ENCODE measurements at places on chromosomes 13 and 19. TPM values are rescaled to one million over a fixed set of nuclear protein-coding genes. Genes with fewer than 3 reads are reported as not detected.
A peak's percentile ranks its signal among the peaks of the same experiment; 100 is the strongest.

DNA sequence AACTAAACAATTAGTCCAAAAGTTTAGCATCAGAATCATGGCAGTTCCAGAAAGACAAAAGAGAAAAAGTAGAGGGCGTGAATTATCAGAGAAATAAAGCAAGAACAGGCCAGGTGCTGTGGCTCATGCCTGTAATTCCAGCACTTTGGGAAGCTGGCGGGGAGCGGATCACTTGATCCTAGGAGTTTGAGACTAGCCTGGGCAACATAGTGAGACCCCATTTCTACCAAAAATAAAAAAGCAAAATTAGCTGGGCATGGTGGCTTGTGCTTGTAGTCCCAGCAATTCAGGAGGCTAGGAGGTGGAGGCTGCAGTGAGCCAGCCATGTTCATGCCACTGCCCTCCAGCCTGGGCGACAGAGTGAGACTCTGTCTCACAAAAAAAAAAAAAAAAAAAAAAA is 18.4 kb downstream of the ARL11 start:
- DNase-seq, result no peak

- peak; percentile 81 for DNase-seq
Measured at GRCh38 chr19:38649305-38650171, 2.1 kb downstream of the ACTN4 start.

GRCh38 chr13:109332506-109333499 is 453.6 kb downstream of the IRS2 start:
- DNase-seq, result no peak

HIPK4 gene
- 0.34 TPM for total RNA-seq

DNA sequence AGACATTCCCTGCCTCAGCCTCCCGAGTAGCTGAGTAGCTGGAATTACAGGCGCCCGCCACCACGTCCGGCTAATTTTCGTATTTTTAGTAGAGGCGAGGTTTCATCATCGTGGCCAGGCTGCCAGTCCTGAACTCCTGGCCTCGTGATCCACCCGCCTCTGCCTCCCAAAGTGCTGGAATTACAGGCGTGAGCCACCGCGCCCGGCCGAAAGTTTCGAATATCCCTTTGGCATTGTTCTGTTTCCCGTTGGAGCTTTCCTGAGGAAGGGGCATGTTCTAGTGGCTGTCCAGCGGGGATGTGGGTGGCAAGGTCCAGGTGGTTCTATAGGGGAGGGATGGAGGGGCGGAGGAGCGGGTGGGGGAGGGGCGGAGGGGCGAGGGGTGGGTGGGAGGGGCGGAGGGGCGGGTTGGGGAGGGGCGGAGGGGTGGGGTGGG is 2.1 kb upstream of the BSG start:
- no peak for DNase-seq

DNA sequence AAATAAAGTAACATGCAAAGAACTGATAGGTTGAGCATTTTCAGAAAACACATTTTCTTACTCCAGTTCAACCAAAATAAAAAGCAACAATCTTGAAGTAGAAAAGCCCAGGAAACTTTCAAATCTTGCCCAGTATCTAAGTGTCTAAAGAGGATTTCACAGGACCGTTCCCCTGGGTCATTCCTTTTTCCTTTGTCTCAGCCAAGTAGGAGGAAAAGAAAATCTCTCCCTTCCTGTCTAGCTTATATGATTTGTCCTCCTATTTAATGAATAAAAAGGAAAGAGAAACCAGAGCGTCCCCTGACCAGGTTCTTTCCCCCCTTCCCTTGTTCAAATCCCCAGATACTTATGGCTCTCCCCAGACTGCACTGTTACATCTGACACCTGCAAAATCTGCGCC is 248.0 kb downstream of the KCTD12 start:
- DNase-seq, result no peak

DNA sequence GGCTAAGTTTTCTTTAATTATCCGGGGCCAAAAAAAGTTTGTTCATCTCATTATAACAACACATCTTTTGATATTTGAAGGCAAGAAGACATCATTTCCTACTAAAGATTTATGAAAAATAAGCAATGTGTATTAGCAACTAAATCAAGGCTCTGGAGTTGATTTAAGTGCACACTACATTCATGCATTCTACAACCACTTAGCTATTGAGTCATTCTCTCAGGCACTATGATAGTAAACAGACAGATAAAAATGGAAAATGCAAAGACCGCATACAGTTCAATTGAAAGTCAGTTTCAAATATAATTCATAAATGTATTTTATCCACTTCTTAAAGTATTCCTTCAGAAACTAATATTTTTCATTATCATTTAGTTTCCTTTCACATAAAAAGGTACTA is 1395.2 kb downstream of the PCDH9 start:
- DNase-seq, result no peak

GRCh38 chr19:18990128-18990708 is 43.1 kb downstream of the SUGP2 start:
- DNase-seq, result no peak

CCDC70 gene
- total RNA-seq, result not detected

DNA sequence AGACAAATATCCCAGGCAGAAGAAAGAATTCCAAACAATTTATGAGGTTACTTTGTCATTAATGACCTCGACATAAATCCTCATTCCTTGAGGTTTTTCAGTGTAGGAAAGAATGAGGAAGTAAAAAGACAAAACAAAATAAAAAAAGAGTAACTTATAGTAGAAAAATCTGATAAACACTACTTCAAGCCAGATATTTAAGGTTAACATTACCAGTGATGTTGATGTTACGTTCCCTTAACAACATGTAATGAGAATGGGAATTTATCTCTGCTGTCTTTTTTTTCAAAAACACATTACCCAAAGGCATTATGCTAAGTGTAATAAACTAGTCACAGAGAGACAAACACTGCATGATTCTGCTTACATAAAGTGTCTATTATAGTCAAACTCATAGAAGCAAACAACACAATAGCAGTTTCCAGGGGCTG is 935.1 kb downstream of the SLITRK1 start:
- no peak for DNase-seq

DNA sequence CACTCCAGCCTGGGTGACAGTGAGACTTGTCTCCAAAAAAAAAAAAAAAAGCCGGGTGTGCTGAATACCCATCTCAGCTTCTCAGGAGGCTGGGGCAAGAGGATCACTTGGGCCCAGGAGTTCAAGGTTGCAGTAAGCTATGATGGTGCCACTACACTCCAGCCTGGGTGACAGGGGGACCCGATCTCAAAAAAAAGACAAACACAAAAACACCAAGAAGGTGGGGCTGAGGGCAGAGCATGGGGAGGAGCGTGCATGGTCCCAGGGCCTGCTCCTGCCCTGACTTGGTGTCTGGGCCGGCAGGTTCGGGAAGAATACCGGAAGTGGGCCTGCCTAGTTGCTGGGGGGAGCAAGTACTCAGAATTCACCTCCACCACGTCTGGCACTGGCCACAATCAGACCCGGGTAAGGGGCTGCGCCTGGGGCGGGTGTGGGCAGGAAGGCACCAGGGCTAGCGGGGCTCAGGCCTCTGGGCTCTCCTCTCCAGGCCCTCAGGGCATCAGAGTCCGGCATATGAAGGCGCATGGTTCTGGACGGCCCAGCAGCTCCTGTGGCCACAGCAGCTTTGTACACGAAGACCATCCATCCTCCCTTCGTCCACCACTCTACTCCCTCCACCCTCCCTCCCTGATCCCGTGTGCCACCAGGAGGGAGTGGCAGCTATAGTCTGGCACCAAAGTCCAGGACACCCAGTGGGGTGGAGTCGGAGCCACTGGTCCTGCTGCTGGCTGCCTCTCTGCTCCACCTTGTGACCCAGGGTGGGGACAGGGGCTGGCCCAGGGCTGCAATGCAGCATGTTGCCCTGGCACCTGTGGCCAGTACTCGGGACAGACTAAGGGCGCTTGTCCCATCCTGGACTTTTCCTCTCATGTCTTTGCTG is 11.3 kb downstream of the DDX39A start:
- DNase-seq, result no peak

- no peak for DNase-seq
Measured at GRCh38 chr13:111857846-111858560, 208.9 kb upstream of the SOX1 start.

- no peak for DNase-seq
Measured at GRCh38 chr19:5352229-5352763, 11.7 kb upstream of the PTPRS start.

DNA sequence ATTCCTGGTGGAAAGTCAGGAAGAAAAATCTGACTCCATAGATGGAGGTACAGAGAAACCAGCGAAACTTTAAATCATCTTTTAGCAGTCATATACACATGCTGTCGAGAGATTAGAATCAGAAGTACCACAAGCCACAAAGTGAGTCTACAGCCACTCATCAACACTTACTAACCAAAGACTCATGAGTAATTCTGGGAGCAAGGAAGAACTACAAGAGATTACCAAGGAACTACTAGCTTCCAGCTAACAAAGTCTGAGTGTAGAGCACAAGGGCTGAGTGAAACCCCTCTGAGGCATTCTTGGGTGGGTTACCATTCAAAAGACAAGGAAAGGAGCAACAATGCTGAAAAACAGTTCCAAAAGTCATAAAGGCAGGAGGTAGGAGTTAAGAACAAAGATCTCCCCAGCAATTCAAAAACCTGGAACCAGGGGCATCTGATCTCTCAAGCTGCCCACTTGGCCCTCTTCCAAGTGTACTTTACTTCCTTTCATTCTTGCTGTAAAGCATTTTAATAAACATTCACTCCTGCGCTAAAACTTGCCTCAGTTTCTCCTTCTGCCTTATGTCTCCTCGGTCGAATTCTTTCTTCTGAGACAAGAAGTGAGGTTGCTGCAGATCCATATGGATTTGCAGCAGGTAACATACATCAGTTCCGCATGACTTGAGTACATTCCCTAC is 13.0 kb downstream of the RBM26 start:
- no peak for DNase-seq

SIGLEC12 gene
- 0.34 TPM for total RNA-seq

GRCh38 chr19:28934631-28935030 is 278.3 kb downstream of the UQCRFS1 start:
- DNase-seq, result no peak

KLK10 gene
- total RNA-seq, result 0.29 TPM

GPR183 gene
- total RNA-seq, result 5.4 TPM

GRCh38 chr13:29810145-29810742 is 40.2 kb downstream of the UBL3 start:
- DNase-seq, result no peak

DNA sequence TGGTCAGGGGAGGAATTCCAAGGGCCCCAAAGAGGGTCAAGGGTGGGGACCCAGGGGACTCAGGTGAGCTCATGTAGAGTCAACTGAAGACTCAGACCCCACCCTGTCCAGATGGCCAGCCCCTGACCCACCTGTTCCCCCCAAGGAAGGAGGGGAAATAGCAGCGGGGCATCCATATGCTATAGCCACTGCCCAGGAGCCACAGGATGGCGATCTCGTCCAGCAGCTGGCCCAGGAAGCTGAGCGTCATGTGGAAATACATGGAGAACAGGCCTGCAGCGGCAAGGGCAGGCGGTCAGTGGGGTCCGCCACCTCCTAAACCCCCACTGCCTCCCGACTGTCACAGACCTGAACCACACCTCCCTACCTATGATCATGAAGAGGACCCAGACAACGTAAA is 21.4 kb downstream of the ACER1 start:
- no peak for DNase-seq

RANBP3 gene
- 94.3 TPM for total RNA-seq

GRCh38 chr19:5064896-5065295 is 96.0 kb downstream of the KDM4B start:
- DNase-seq, result no peak

DNA sequence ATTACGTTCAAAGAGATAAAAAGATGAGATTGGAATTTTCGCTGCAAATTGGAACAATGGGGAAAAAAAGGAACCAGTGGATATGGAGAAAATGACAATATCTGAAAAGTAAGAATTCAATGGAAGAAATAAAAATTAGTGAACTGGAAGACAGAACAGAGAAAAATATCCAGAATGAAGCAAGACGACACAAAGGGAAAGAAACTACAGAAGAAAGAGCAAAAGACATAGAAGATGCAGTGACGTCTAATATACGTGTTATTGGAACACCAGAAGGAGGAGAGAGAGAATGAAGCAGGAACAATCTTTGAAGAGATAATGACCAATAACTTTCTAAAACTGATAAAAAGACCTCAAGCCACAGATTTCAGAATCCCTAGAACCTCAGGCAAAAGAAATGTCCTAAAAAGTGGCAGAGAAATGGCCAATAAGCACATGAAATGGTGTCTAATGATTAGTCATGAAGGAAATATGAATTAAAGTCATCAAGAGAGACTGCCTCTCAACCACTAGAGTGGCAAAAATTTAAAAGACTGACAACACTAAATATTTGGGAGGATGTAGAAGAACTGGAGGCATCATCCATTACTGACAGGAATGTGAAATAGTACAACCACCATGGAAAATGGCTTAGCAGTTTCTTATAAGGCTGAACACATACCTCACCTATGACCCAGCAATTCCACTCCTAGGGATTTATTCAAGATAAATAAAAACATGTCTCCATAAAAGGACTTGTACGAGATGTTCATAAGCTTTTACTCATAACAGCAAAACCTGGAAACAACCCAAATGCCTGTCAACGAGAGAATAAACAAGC is 56.5 kb downstream of the GADD45B start:
- no peak for DNase-seq

SAE1 gene
- 56.9 TPM for total RNA-seq

- no peak for DNase-seq
Measured at GRCh38 chr13:44169018-44169911, 204.4 kb upstream of the SERP2 start.

DNA sequence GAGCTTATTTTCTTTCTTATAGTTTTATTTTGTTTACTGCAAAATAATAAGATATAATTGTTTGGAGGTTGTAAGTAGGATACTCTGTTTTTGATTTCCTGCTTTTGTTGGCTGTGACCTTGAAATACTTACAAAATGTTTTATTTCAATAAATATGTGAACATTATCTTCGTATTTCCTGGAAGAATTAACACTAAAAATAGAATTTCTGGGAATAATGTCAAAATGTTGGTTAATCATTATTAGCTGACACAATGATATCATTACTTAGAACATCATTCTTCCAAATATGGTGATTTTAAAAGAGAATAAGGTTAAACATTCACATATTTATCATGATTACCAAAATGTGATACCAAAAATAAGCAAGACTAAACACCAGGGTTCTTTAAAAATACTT is 1148.6 kb upstream of the PRR20A start:
- DNase-seq, result no peak
